MG63 (cell line): ENCODE measurements at places on chromosomes 2 and 18. TPM values are rescaled to one million over a fixed set of nuclear protein-coding genes. Genes with fewer than 3 reads are reported as not detected.

- no peak for DNase-seq
Observed at GRCh38 chr2:206858687-206859329, 80.5 kb upstream of the CPO start.

GRCh38 chr2:31251851-31252250 lies 17.9 kb downstream of the EHD3 start:
- DNase-seq, result no peak

DNA sequence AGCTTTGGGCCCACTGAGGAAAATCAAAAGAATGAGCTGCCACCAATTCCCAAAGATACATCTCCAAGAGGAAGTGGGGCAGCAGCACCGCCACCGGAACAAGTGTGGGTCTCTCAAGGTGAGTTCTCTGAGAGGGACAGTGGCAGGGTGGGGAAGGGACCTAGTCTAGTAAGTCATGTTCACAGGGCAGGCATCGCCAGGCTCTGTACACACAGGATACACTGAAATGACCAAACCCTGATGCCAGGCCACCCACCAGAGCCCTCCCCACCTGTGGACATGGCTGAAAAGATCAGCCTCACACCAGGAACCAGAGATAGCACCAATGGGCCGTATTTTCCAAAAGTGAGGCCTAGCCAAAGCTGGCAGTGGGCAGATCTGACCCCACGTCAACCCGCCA lies 108.2 kb upstream of the SMAD2 start:
- DNase-seq, result no peak

GRCh38 chr18:28287146-28287545 lies 110.2 kb upstream of the CDH2 start:
- no peak for DNase-seq

DNA sequence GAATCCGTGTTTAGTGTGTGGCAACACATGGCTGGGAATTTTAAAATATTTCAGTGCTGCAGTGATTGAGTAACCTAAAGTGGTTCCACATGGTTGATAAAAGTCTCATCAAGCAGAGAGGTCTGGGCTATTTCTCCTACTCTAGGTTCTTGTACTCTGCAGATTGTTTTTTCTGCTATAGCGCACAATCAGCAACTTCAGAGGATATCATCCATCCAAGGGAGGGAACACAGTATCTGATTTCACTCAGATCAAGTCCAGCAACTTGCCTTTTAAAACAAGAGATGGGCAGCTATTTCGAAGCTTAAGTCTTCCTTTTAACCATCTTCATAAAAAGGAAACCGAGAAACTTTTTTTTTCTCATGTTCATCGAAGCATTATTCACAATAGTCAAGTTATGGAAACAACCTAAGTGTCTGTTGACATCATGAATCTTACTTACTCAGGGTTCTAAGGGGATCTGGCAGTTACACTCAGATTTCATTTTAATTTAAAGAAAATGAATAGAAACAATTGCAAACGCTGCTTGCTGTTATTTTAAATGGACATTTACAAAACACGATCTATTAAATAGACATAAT lies 172.7 kb upstream of the TRIB2 start:
- no peak for DNase-seq

The SLC5A7 gene
- total RNA-seq, result not detected in 2 replicates

The CYP27A1 gene
- total RNA-seq, result 7.7 and 8.9 TPM in 2 replicates

The CD28 gene
- total RNA-seq, result 0.10 TPM in 1 of 2 replicates, not detected in the other

The IL18RAP gene
- total RNA-seq, result not detected in 2 replicates

The LRRC30 gene
- not detected in 2 replicates for total RNA-seq

- DNase-seq, result no peak
Observed at GRCh38 chr2:138324068-138324771, 177.3 kb upstream of the SPOPL start.

DNA sequence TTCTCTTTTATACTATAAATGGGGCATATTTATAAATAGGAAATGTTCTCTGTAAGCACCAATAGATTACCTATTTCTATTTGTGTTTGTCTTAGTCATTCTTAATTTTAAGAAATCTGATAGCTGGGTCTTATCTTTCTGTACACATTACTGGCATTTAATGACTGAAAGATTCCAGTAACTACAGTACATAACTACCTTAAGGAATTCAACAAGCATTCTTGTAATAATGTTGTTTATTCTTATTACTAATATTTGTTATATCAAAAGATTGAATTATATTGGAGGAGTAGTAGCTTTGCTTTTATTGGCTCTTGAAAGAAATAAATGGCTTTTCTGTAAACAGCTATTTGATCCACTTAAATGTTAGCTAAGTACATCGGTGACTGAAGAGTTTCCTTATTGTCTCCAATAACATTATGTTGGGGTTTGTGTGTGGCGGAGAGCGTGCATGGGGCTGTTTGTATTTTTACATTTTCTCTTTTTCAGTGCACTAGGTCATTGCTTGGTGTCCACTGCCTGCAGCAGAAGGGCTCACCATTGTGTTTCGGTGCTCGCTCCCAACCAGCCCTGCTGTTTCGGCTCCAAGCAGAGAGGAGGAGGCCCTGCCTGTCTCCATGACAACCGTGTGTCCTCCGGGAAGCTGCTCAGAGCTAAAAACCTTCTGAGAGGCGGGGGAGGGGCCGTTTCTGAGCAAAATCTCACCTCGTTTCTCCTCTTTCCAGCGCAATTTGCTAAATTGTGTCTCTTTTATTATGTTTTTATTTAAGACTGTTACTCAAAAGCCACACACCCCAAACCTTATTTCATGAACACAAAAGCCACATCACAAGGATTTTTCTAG lies 112.5 kb upstream of the SLC38A11 start:
- peak; percentile 62 for DNase-seq

The AGFG1 gene
- total RNA-seq, result 68.6 and 100 TPM in 2 replicates

DNA sequence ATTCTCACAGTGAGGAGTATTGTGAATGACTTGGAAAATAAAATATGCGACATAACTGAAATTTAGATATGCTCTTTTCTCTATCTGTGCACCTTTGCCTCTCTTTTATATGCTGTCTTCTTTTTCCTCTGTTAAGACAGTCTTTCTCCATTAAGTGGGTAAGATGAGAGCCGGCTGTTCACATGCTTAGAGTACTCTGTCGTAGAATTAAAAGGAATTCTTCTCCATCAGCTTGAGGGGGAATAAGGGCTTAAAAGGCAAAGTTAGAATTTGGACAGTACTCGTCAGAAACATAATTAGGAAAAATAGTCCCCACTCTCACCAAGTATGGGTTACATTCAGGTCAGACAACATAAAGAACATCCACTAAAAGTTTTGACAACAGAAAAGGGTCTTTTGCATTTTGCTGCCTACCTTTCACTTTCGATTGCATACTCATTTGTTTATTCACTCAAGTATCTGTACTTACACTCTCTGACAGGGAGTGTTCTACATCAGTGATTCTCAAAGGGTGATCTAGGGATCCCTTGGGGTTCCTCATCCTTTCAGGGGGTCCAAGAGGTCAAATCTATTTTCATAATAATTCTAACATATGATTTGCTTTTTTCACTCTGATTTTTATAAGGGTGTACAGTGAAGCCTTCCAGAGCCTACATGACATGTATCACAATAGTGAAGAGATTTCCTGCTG lies 48.0 kb downstream of the ARHGAP15 start:
- no peak for DNase-seq

GRCh38 chr2:16656784-16657391 lies 8.7 kb downstream of the CYRIA start:
- DNase-seq, result peak; percentile 16

DNA sequence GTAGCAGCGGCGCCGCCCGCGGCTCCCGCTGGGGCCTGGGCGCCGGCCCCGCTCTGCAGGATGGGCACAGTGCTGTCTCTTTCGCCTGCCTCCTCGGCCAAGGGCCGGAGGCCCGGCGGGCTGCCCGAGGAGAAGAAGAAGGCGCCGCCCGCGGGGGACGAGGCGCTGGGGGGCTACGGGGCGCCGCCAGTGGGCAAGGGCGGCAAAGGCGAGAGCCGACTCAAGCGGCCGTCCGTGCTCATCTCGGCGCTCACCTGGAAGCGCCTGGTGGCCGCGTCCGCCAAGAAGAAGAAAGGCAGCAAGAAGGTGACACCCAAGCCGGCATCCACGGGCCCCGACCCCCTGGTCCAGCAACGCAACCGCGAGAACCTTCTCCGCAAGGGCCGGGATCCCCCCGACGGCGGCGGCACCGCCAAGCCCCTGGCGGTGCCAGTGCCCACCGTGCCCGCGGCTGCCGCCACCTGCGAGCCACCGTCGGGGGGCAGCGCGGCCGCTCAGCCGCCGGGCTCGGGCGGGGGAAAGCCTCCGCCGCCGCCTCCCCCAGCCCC lies 369 bp downstream of the CDK5R2 start:
- no peak for DNase-seq

The THADA gene
- 27.1 and 37.4 TPM in 2 replicates for total RNA-seq

DNA sequence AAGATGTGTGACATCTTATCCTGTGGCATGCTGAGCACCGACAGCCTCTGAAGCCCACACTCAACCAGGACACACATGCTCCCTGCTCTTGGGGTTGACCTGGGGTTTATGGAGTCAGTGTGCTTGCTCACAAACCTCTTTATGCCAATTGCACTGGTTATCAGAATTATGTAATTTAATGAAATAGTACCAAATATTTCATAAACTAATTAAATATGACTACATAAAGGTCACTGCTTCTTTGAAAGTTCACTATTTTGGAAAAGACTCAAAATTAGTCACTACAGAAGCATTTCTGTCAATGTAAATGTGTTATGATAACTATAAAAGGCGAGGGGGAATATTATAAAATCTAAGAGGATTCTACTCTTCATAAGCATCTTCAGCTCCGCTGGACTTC lies 76.7 kb downstream of the FHOD3 start:
- no peak for DNase-seq

The MGAT4A gene
- total RNA-seq, result 0.89 and 2.2 TPM in 2 replicates

GRCh38 chr2:27431395-27431794 lies 3.0 kb downstream of the NRBP1 start:
- DNase-seq, result peak; percentile 53

GRCh38 chr18:5518899-5519371 lies 24.9 kb downstream of the EPB41L3 start:
- DNase-seq, result no peak

DNA sequence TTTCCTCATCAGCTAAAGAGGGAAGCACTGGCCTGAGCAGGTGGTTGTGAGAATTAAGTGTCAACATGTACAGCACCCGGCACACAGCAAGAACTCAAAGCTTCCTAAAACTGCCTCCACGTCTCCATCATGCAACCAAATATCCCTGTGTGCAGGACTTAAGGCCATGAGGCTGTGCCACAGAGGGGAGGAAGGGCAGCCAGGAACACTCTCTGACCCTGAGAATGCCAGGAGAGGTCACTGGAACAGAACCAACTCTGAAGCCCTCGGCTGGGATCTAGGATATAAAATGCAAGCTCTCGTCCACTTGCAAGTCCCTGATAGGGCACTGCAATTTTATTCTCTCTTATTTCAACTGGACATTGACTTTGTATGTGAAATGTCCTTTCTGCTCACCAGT lies 12.2 kb upstream of the NPAS2 start:
- no peak for DNase-seq

- no peak for DNase-seq
Observed at GRCh38 chr2:43563679-43564078, 32.2 kb downstream of the THADA start.

- DNase-seq, result no peak
Observed at GRCh38 chr2:120538691-120539423, 192.9 kb downstream of the INHBB start.

- DNase-seq, result no peak
Observed at GRCh38 chr18:77366720-77367641, 117.3 kb downstream of the GALR1 start.

GRCh38 chr2:73283545-73284295 lies 558 bp downstream of the FBXO41 start:
- DNase-seq, result no peak

DNA sequence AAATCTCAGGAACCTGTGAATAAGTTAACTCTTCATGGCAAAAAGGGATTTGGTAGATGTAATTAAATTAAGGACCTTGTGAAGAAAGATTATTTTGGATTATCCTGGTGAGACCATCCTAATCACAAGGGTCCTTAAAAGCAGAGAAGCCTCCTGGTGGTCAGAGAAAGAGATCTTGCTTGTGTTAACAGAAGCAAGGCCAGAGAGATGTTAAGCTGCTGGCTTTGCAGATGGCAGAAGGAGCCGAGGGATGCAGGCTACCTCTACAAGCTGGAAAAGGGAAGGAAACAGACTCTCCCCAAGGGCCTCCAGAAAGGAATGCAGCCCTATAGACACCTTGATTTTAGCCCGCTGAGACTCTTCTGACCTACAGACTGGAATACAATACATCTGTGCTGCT lies 197.0 kb downstream of the STK39 start:
- no peak for DNase-seq

The UGT1A10 gene
- total RNA-seq, result 0.27 and 0.33 TPM in 2 replicates

The RGPD3 gene
- total RNA-seq, result 0.07 TPM in 2 replicates

GRCh38 chr2:163610817-163611556 lies 124.8 kb downstream of the FIGN start:
- DNase-seq, result no peak

DNA sequence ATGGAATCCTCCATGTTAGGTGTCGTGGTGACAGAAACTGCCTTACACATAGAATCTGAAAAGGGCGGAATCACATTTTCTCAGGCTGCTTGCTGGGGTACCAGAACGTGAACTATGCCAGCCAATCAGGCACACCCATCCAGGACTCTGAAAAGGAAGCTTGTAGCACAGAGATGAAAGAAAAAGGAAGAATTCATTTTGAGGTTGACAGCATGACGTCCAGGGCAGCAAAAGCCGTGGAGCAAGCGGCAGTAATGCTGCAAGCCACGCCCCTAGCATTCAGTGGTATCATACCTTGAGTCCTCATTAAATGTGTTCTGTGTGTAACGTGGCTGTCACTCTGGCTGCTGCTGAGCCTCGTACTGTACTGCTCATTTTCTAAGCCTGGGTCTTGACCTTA lies 304.0 kb downstream of the DYSF start:
- no peak for DNase-seq

DNA sequence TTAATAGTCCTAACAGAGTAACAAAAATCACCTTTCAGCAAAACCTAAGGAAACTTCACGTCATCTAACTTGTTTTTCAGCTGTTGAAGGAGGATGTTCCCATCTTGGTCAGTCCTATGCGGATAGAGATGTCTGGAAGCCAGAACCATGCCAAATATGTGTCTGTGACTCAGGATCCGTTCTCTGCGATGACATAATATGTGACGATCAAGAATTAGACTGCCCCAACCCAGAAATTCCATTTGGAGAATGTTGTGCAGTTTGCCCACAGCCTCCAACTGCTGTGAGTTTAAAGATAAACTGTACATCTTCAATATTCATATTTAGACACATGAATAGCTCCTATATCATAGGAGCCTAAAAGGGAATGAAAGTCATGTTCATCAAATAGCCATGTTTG lies 10.5 kb downstream of the COL3A1 start:
- DNase-seq, result peak; percentile 59

The GRB14 gene
- total RNA-seq, result 1.1 and 1.4 TPM in 2 replicates

GRCh38 chr18:41936471-41937134 lies 18.4 kb upstream of the PIK3C3 start:
- no peak for DNase-seq

DNA sequence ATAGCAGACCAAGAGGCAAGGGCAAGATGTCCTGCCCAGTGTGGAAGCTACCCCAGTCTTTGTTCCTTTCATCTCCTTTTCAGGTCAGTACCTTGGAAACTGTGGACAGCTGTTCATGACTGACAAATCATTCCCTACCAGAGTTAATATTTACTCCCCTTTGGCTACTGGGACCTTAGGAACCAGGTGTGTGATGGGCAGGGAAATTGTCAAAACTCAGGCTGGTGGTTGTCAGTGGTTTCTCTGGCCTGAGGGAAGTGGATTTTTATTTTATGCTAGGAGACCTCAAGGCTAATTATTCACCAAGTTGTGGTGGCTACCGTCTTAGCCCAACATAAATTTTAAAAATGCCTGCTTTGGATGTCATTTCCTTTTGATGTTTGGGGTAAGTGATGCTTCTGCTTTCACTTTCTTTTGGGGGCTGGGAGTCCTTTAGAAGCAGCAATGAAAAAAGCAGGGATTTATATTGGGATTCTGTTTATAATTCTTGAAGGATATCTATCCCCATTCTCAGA lies 119.3 kb downstream of the SETBP1 start:
- DNase-seq, result no peak
